Fibroblast of skin of right quadriceps (primary cell): ENCODE measurements at places on chromosomes 2 and 18.
A peak's percentile ranks its signal among the peaks of the same experiment; 100 is the strongest.

DNA sequence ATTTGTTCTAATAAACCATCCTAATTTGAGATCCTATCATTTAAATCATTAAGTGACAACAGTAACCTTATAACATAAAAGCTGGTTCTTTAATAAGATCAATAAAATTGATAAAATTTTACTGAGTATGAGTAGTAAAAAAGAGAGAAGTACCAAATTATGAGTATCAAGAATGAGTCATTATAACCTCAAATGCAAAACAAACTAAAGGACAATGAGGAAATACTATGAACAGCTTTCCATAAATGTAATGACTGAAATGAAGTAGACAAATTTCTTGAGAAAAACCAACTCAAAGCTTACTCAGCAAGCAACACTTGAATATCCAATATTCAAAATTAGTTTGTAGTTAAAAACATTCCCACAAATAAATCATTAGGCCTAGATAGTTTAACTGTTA is 433.0 kb downstream of the ZEB2 start:
- peak; percentile 33 for DNase-seq

DNA sequence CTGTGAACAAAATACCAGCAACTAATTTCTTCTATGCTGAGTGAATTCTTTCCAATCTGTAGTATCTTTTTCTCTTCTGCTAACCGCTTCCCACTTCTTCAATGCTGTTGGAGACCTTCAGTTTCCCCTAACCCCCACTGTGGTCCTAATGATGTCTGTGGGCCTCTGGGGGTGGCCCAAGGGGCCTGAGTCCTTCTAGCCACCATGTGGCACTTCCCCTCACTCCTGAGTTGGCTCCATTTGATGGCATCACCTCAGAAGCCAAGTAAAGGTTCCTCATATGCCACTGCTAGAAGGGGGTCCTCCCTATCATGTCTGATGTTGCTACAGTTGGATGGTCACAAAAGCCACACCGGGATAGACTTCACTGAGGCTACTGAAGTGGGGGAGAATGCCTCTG is 37.5 kb downstream of the ARHGAP25 start:
- DNase-seq: no peak

GRCh38 chr2:239726091-239726591 is 299.0 kb downstream of the NDUFA10 start:
- DNase-seq: no peak

DNA sequence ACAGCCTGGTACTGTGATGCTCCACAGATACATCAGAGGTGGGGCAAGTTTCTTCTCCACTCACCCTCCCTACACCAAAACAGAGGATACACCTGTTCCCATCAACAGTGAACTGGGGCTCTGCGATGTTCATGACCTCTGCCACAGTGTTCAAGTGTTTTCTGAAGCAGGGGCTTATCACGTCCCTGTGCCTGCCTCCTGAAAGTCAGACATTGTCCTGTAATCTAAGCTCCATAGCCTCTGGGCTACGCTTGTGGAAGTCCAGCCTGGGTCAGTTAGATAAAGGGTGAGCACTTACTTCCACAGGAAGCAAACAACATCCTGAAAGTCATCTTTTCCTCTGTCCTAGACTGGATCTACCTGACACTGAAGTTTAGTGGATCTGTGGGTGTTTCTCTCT is 20.2 kb upstream of the MRO start:
- DNase-seq: no peak

- peak; percentile 69 for DNase-seq
These were observed 88.0 kb upstream of the SETBP1 start for GRCh38 chr18:44592639-44593038.
